Esophagus squamous epithelium (tissue), 5 donors: ENCODE measurements at places on chromosomes 16 and 17.

DNA sequence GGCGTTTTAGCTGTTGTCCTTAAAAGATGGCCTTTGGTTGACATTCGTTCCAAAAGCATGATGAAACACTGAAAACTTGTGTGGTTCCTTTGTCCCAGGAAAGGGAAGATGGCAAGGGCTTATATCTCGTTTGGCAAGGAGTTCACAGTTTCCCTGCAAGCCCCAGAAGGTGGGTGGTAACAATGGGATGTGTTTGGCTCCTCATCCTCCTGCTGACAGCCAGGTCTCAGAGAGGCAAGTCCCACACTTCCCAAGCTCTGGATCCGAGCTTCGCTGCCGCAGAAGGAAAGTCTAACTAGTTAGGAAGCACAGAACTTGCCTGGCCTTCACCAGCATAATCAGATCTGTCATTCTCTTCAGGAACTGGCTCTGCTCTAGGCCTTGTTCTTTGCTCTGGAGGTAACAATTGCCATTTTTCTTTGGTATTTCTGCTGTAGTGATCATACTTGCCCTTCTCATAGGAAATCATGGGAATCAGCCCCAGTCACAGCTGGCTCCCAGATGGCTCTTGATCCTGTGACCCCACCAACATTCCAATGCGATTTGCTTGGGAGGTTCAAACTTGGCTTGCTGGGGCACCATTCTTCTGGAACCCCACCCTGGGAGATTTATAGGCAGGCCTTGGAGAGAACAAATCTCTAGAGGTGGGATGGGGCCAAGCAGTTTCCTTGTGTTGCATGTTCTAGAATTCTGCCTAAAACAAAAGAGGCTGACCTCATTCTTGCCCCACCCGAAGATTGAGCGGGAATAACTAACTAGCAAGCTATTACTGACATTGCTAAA lies 17.9 kb downstream of the KPNA2 start:
- H3K27ac ChIP-seq, result peak overlapping the region; percentile 73
- peaks cover 21% of the 10 kb centered on the region for H3K4me1 ChIP-seq
- H3K36me3 ChIP-seq, result no peaks in the 10 kb centered on the region
- no peak overlapping the region for H3K4me3 ChIP-seq
- no peaks in the 10 kb centered on the region for H3K27me3 ChIP-seq

DNA sequence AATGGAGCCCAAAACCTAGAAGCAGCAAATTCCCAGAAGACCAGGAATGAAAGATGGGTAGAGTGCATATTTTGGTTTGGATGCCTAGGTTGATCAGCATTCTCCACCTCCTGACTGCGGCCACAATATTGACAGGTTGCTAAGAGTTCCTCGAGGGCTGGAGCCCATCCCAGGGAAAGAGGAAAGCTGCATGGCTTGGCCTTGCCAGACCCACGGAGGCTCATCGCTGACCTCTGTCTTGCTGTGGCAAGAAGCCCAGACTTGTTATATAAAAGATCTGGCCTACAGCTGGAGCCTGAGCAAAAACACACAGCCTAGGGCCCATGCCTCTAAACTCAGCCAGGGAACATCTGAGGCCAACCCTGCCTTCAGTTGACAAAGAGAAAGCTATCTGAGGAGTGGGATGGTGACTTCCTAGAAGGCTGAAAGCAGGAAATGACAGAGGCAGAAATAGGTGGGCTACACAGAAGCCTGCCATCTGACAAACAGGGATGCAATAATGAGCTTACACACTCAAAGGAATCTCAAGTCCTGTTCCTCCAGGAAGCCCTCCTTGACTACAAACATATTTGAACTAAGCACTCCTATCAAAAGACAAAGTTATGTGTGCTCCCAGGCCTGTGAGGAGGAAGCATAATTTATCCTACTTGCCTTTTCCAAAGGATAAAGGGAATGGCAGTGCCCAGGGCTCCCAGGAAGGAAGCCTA lies 22.5 kb upstream of the SLC35B1 start:
- H3K27ac ChIP-seq, result peak overlapping the region; percentile 33
- no peak for DNase-seq
- H3K4me1 ChIP-seq, result peaks cover 60% of the 10 kb centered on the region
- no peak overlapping the region for H3K4me3 ChIP-seq

DNA sequence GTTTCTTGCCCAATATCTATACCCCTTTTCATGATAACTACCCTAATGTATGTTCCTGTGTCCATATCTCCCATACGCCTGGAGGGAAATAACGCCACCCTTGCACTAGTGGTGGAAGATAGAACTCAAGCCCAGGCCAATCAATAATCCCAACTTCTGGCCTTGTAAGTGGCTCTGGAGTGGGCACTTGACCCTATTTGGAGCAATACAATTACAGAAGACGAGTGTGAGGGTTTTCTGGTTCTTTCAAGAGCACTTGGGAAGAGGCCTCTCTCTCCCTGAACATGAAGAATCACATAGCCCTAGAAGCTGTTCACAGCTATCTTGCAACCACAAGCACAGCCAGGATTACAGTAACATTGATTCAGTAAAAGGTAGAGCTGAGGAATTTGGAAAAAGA lies 217.9 kb downstream of the RAB11FIP4 start:
- no peak overlapping the region for H3K4me3 ChIP-seq
- H3K4me1 ChIP-seq, result no peaks in the 10 kb centered on the region
- H3K36me3 ChIP-seq, result no peaks in the 10 kb centered on the region
- H3K27ac ChIP-seq, result no peak overlapping the region
- no peaks in the 10 kb centered on the region for H3K27me3 ChIP-seq
- DNase-seq, result no peak

- no peak overlapping the region for H3K4me3 ChIP-seq
- H3K27me3 ChIP-seq, result no peaks in the 10 kb centered on the region
- no peaks in the 10 kb centered on the region for H3K36me3 ChIP-seq
- no peak for DNase-seq
- peaks cover 9% of the 10 kb centered on the region for H3K4me1 ChIP-seq
- no peak overlapping the region for H3K27ac ChIP-seq
Measured at GRCh38 chr17:16515933-16516332, 23.9 kb upstream of the LRRC75A start.

DNA sequence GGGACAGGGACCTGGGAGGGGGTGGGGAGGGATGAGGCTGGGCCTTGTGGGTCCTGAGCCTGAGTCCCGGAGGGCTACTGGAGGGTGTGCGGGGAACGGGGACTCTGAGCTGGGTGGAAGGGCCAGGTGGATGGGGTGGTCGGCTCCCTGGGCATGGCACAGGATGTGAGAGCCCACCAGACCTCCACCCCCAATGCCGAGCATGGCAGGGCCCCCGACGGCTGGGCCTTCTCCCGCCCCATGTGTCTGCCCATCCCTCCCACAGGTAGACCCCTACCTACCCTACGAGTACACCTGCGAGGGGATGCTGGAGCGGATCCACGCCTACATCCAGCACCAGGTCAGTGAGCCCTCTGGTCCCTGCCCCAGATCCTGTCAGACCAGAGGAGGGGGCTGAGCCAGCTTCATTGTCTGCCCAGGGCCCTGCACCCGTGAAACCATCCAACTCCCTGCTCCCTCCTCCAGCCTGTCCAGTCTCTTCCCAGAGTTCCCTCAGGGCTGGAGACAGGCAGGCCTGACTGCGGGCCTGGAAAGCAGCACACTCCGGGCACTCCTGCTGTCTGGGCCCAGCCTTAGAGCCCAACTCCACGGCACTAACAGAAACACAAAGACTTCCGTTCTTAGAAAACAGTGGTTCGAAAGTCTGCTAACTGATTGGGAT lies 78.0 kb downstream of the MGAT5B start:
- DNase-seq, result no peak
- H3K4me3 ChIP-seq, result no peak overlapping the region
- no peak overlapping the region for H3K27ac ChIP-seq

DNA sequence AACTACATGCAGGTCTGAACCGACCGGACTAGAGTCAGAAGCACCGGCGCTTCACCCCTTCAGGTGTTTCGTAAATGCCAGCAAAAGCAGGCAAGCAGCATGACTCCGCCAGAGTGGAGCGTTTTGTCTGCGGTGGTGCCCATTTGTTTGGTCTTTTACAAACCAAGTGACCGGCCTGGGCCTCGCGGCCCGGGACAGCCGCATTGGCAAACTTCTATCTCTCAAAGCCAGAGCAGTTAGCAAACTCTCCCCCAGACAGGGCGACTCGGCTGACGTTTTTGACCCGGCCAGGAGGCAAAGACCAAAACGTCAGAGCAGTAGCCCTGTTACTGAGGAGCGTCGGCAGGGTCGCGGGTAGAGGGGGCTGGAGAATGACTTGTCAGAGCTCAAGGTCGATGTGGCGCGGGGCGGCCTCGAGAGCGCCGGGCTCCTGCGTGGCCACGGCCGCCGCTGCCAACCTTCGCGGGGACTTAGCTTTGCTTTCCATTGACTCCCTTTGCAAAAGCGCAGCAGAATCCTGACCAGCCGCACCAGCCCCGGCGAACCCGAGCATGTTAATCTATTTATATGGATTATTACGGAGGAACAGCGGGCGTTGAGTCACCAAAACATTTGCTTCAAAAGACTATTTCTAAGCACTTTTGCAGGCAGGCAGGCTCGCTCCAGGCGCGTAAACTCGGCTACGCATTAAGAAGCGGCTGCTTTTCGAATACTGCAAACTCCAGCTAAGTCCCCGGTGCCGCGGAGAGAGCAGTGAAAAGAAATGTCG lies 763 bp upstream of the SOX9 start:
- H3K27ac ChIP-seq, result peak overlapping the region; percentile 87
- peaks cover 25% of the 10 kb centered on the region for H3K36me3 ChIP-seq
- peaks cover 19% of the 10 kb centered on the region for H3K4me1 ChIP-seq
- H3K4me3 ChIP-seq, result peak overlapping the region; percentile 60
- H3K27me3 ChIP-seq, result peaks cover 99% of the 10 kb centered on the region

- peaks cover 53% of the 10 kb centered on the region for H3K4me1 ChIP-seq
- H3K27ac ChIP-seq, result peak overlapping the region; percentile 98
- no peaks in the 10 kb centered on the region for H3K27me3 ChIP-seq
- H3K36me3 ChIP-seq, result peaks cover 28% of the 10 kb centered on the region
Measured at GRCh38 chr16:4847774-4848587, 700 bp downstream of the UBN1 start.

- H3K27me3 ChIP-seq, result no peaks in the 10 kb centered on the region
- no peak for DNase-seq
- H3K4me3 ChIP-seq, result no peak overlapping the region
- H3K4me1 ChIP-seq, result peaks cover 35% of the 10 kb centered on the region
- peak overlapping the region; percentile 8 for H3K27ac ChIP-seq
Measured at GRCh38 chr17:15453246-15453645, 14.2 kb downstream of the CDRT4 start.

GRCh38 chr17:15384142-15384787 lies 42.9 kb upstream of the TEKT3 start:
- H3K4me3 ChIP-seq, result no peak overlapping the region
- peaks cover 32% of the 10 kb centered on the region for H3K4me1 ChIP-seq
- peak overlapping the region; percentile 57 for H3K27ac ChIP-seq
- H3K36me3 ChIP-seq, result no peaks in the 10 kb centered on the region
- H3K27me3 ChIP-seq, result no peaks in the 10 kb centered on the region

GRCh38 chr16:54879681-54880080 lies 51.0 kb upstream of the IRX5 start:
- H3K4me1 ChIP-seq, result no peaks in the 10 kb centered on the region
- H3K4me3 ChIP-seq, result no peak overlapping the region
- H3K27me3 ChIP-seq, result no peaks in the 10 kb centered on the region
- DNase-seq, result no peak
- H3K36me3 ChIP-seq, result no peaks in the 10 kb centered on the region
- H3K27ac ChIP-seq, result no peak overlapping the region

- H3K36me3 ChIP-seq, result no peaks in the 10 kb centered on the region
- no peak for DNase-seq
- no peak overlapping the region for H3K4me3 ChIP-seq
- no peaks in the 10 kb centered on the region for H3K4me1 ChIP-seq
- no peaks in the 10 kb centered on the region for H3K27me3 ChIP-seq
- H3K27ac ChIP-seq, result no peak overlapping the region
Measured at GRCh38 chr17:62051053-62051452, 14.0 kb downstream of the MED13 start.

DNA sequence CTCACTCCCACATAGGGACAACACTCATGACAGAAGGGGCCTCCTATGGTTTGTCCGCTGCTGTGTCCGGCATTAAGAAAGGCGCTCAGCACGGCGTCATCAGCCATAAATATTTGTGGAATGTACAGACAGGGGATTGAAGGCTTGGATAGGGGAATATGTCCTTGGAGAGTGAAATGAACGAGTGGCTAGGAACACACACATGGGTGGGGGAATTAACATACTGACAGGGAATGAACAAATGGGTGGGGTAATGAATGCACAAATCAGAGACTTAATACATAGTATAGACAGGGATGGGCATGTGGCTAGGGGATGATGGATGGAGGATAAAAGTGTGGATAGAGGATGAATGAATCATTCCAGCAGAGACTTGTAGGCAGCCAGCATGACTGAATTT lies 154.0 kb upstream of the HSBP1 start:
- no peak overlapping the region for H3K4me3 ChIP-seq
- H3K27me3 ChIP-seq, result no peaks in the 10 kb centered on the region
- H3K36me3 ChIP-seq, result no peaks in the 10 kb centered on the region

DNA sequence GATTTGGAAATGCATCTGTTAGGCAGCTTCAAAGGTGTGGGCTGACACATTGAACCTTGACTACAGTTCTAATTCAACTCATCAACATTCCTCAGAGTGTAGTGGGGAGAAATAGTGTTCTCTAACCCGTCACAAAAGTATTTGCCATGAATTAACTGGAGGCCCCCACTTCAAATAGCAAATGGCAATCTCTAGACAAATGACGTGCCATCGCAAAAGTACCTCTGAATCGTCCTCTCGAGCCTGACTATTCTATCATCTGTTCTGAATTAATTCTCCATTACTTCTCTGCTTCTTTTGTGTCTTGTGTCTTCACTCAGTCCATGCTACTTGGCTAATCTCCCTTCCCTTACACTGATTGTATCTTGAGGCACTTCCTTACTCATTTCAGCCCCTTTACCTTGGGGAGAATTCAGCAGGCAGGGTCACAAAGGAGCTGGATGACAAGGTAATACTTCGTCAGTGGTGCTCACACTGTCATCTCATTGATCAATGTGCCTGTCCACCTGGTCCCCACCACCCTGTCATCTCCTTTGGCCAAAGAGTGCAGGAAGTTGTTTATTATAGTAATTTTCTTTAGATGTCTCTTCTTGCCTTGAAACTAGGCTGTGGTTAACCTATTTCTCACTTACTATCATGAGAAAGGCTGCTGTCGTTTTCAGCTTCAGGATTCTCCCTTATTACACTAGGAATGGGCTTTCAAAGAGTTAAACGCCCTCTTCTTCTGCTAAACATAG lies 108.4 kb downstream of the SYCE1L start:
- DNase-seq, result no peak
- no peak overlapping the region for H3K4me3 ChIP-seq
- H3K27ac ChIP-seq, result no peak overlapping the region
- H3K27me3 ChIP-seq, result no peaks in the 10 kb centered on the region
- H3K36me3 ChIP-seq, result no peaks in the 10 kb centered on the region
- H3K4me1 ChIP-seq, result no peaks in the 10 kb centered on the region

DNA sequence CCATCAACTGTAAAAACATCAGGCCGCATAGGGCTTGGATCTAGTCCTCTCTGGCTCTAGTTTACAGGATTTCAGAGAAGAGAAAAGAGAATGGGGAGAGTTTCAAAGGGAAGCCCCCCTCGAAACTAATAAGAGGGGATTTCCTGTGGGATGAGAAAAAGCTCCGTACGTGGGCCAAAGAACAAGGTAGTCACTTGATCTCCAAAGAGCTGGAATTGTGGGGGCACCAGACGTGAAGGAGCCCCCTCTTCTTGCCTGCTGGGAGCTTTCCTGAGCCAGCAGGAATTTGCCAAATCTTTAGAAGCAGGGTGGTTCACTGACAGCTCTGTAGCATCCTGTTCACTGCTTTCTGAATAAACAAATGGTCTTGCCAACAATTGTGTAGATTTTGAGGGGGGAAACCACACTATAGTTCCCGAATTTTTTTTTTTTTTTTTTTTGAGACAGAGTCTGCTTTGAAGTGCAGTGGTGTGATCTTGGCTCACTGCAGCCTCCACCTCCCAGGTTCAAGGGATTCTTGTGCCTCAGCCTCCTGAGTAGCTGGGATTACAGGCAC lies 7.0 kb upstream of the TMIGD1 start:
- H3K4me3 ChIP-seq, result no peak overlapping the region
- H3K27ac ChIP-seq, result peak overlapping the region; percentile 53
- no peak for DNase-seq
- H3K4me1 ChIP-seq, result peaks cover 41% of the 10 kb centered on the region
- H3K27me3 ChIP-seq, result no peaks in the 10 kb centered on the region
